ENCODE measurements at places on chromosomes 6 and 20. TPM values are rescaled to one million over a fixed set of nuclear protein-coding genes. Genes with fewer than 3 reads are reported as not detected.

GRCh38 chr6:26360451-26361416, 4.3 kb upstream of the BTN3A2 start:
- DNase-seq = no peak

- no peak for DNase-seq
These were observed 395.0 kb downstream of the TFAP2A start for GRCh38 chr6:10019851-10020250.

DNA sequence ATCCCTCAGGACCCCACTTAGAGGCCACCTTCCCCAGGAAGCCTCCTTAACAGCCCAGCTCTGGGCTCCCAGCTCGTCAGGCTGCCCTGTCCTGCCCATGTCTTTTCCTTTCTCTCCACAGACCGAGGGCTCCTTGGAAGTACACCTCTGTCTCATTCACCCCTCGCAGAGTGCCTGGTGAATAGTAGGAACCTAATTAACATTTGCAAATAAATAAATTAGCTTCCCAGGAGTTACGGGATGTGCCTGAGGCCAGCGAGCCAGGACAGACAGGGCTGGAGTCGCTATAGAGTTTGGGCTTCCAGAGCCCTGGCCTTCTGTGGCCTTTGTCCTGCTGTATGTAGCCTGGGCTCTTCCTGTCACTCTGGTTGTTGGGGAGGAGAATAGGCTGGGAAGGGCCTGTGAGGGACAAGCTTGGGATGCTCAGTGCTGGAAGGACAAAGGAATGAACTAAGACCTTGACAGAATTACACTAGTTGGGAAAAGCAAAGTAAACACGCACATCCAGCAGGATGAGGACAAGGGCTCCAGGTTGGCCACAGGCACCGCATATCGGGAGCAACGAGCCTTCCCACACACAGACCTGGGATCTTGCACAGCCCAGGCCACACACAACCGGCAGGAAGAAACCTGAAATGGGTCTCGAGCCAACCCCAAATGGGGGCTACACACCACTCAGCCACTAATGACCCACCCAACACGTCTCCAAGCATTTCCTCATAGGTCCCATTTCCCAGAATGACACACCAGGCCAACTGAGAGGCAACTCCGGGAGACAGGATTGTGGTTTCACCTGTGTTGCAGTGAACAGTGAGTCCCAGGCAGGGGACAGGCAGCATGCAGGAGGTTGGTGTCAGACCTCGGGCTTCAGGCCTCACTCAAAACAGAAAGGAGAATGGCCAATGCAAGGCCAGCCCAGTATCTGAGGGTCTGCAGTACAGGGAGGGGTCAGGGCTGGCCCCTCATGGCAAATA, 9.7 kb downstream of the MAP1LC3A start:
- no peak for DNase-seq

The RBPJL gene
- not detected for total RNA-seq
